Karpas-422 (cell line): ENCODE measurements at places on chromosomes 5 and 9.

DNA sequence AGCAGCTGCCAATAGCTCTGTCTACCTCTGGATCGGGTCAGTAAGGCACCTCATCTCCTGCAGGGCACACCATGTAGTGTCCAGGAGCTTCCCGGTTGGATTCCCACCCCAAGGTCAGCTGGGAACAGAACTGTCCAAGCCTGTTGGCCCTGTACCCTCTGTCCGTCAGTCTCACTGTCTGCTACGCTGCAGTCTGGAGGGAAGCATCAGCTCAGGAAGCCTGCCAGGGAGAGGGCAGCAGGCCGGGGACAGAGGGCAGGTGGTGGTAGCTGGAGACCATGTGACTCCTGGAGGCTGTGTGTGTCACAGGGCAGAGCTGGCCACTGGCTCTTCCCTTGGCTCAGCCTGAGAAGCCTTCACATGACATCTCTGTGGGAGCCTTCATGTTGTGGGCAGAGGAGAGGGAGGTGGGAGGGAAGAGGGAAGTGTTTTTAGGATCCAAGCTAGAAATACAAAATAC is 134.5 kb downstream of the SEC61B start:
- no peak overlapping the region for H3K4me3 ChIP-seq
- no peak for DNase-seq
- H3K4me1 ChIP-seq = no peaks in the 10 kb centered on the region
- H3K27ac ChIP-seq = no peak overlapping the region
- H3K36me3 ChIP-seq = no peaks in the 10 kb centered on the region
- H3K27me3 ChIP-seq = no peaks in the 10 kb centered on the region

- H3K27ac ChIP-seq = no peak overlapping the region
- DNase-seq = no peak
- H3K27me3 ChIP-seq = no peaks in the 10 kb centered on the region
- no peak overlapping the region for H3K4me3 ChIP-seq
- no peaks in the 10 kb centered on the region for H3K36me3 ChIP-seq
Observed at GRCh38 chr5:98031496-98031895, 742.0 kb upstream of the RGMB start.

DNA sequence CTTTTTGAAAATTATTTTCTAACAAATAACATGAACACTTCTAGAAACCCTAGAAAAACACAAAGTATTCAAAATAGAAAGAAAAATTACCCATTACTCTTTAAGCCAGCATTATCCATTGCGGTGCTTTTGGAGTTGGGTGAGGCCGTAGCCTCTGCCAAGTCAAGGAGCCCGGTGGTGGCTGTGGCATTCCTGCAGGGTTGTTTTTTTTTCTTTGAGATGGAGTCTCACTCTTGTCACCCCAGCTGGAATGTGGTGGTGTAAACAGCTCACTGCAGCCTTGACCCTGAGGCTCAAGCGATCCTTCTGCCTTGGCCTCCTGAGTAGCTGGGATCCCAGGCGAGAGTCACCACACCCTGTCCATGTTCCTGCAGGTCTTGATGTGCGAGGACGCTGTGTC is 8.2 kb upstream of the AHRR start:
- H3K27me3 ChIP-seq = no peaks in the 10 kb centered on the region
- DNase-seq = no peak
- H3K36me3 ChIP-seq = 0 out of 2 replicates have a peak, but pooled peaks cover 3% of the 10 kb centered on the region
- H3K4me1 ChIP-seq = peaks cover 11% of the 10 kb centered on the region

- H3K4me1 ChIP-seq = no peaks in the 10 kb centered on the region
- H3K36me3 ChIP-seq = no peaks in the 10 kb centered on the region
- no peaks in the 10 kb centered on the region for H3K27me3 ChIP-seq
- H3K27ac ChIP-seq = no peak overlapping the region
- H3K4me3 ChIP-seq = no peak overlapping the region
Observed at GRCh38 chr9:109520475-109521132, 22.5 kb upstream of the PTPN3 start.
